ENCODE measurements at places on chromosomes 6 and 20.

DNA sequence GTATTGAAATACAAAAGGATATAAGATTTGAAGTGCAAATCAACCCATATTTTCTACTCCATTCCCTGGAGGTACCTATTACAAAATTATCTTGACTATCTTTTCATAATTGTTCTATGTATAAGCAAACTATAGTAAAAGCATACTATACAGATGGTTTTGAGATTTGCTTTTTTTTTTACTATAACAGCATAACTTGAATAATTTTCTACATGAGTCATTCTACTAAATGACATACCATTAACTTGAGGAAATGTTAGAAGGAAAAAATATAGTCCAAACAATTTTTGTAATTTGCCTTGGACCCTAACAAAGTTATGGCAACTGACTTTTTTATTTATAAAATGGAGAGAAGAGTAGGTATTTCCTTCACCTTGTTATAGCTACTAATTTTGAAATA is 472.7 kb downstream of the PKHD1 start:
- DNase-seq, result no peak

DNA sequence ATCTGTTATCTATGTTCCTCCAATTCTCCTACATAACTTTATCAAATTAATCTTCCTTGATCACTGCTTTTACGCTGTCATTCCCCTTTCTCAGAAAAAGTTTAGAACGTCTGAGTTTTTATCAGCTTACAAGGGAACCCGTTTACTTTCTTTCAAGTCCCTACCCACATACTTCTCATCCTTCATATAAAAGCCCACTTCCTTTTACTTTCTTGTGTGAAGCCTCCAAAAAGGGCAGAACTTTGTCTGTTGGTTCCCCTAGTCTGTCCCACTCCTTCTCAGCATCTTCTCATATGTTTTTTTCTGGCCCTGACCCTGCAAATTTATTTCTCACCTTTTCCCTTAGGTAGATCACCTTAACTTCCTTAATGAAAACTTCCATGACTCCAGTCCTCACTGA is 106.1 kb downstream of the TFAP2B start:
- no peak for DNase-seq

GRCh38 chr20:43432498-43432897 is 25.2 kb upstream of the SRSF6 start:
- DNase-seq, result no peak

DNA sequence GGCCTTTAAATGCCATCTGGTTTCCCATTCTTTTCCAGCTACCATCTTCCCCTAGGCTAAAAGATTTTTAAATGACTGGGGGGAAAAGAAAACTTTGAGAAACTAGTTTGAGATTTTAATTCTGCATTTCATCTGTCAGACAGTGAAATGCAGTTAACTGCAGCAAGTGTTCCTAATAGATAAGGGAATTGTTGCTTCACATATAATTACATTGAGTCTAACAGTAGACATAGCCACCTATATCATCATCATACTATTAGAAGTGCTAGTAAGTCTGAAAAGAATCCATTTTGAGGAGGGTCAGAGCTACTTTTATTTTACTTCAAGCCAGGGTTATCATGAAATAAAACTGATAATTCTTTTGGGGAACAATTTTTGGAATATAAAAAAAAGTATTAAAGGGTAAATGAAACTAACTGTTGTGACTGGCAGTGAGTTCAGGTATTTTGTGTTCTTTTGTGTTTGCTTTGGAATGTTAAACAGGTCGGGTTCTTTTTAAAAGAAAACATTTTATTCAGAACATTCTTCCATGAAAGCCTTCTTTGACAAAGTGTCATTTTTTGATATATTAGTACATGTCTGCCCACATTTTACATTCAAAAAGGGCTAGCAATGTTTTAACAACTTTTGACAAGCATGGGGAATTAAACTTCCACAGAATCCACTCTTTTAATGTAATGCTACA is 170.1 kb downstream of the HS3ST5 start:
- no peak for DNase-seq

- DNase-seq, result no peak
Measured at GRCh38 chr6:33664506-33665057, 43.5 kb downstream of the ITPR3 start.

DNA sequence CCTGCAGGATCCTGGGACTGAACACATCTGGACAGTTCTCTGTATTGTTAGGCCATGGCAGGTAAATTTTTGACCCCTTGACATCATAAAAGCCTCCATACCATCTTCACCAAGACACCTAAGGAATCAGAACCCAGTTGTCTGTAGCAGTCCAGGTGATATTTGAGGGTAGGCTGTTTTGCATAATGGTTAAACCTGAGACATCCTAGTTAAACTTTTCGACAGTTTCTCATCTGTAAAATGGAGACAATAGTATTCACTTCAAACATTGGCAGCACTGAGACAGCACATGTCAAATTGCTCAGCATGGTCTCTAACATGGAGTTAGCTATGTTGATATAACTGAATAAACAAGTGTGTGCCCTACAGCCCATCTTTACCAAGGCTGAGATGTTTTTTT is 24.8 kb downstream of the C6orf62 start:
- no peak for DNase-seq

DNA sequence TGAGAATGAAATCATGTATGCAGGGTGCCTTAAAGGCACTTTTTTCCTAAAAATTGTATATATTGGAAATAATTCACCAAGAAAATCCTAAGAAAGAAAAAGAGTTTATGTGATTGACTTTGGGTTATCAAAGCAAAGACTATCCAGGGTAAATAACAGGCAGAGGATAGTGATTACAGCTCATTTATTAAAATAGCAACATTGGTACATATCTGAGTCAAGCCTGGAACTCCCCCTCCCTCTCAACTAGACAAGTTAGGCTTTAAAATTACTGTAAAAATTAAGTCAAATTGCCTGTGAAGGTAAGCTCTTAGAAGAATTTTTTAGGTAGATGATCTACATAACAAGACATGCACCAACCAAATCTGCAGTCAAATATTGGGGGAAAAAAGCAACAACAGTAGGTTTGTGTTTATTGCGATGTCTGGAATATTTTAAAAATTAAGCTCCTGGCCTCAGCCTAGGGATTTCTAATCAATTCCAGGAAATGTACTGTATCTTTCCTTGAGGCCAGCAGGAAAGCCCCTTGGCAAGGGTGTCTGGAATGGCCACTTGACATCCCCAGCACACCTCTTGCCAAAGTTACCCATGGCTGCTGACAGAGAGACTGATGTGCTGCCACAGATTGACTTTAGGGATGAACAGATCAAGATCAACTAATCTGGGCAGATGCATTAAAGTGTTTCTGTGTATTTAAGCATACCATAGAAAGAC is 31.2 kb upstream of the HBS1L start:
- no peak for DNase-seq

DNA sequence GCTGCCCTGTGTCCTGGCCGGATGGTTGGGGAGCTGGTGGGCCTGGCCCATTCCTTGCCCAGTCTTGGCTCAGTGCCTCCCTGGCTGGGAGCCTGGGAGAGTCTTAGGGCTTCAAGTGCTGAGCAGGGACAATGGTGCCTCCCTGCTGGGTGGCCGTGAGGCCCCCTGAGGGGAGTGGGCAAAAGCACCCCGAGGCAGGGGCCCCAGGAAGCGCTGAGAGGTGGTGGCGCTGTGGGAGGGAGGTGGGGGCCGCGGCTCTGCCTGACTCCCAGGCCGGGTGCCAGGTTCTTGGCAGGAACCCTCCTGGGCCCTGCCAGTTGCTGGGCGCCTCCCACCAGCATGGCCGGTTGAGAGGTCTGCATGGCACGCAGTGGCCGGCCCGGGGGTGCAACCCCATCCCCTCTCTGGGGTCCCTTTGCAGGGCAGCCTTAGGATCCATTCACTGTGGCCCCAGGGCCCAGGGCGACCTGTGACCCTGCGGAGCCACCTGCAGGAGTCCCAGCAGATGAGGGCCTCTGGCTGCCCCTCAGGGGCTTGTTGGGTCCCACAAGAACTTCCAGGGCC is 9.2 kb upstream of the RPS21 start:
- DNase-seq, result no peak

- no peak for DNase-seq
Measured at GRCh38 chr6:5121479-5121878, 36.3 kb downstream of the PPP1R3G start.

GRCh38 chr6:144543006-144543871 is 258.1 kb downstream of the UTRN start:
- DNase-seq, result no peak

DNA sequence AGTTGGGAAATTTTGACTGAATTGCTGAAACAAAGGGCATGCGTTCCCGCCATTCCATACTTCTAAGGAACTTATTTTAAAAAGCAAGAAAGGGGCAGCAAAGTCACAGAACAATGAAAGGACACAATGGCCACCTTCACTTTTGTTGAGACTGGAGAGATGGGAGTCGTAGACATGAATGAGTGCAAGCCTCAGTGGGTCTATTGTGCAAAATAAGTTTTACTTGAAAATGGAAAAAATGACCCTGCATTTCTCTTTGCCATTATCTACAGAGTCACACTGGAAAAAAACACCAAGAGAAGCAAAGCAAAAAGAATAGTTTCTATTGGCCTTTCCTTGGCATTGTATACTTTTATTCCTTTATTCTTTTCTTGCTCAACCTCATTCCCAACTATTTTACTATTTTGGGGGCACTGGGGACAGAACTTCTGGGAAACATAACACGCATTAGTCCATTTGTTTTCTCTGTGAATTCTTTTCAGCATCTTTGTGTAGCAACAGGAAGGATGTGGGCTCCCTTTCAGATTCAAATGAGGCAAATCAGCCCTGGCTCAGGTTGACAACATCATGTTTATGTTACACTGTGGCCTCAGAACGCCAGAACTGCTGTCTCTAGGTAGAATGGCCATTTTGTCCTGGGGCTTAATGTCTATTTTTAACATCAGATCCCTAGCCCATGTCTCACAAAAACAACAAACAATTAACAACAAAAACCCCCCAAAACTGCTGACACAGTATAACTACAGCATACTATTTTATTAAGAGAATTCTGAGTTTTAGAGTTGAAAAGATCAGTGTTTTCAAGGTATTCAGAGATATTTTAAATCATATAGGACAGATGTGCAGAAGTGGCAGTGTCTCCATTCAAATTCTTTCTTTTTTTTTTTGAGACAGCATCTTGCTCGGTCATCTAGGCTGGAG is 122.2 kb downstream of the FYN start:
- DNase-seq, result no peak

DNA sequence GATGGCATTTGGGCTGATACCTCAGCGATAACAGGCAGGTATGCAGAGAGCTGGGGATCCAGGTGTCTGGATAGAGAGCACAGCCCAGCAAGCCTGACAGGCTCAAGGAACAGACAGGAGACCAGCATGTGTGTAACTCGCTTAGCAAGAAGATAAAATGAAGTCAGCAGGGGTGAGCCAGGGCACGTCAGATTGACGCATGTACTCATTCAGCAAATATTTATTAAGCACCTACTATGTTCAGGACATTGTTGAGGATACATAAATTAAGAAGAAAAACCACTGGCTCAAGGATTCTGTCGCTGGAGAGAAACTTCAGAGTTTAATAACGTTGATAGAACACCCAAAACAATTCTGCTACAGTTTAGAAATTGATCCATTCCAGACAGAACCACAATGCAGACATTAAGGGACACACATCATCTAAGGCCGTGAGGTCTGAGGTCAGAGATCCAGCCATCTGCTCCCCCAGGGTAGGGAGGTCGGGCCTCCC is 1.0 kb upstream of the DUSP22 start:
- no peak for DNase-seq

- no peak for DNase-seq
Measured at GRCh38 chr6:14546036-14546435, 428.5 kb downstream of the CD83 start.

- no peak for DNase-seq
Measured at GRCh38 chr6:15417811-15418210, 171.9 kb downstream of the JARID2 start.

- DNase-seq, result no peak
Measured at GRCh38 chr20:62390317-62391164, 3.6 kb downstream of the RPS21 start.

DNA sequence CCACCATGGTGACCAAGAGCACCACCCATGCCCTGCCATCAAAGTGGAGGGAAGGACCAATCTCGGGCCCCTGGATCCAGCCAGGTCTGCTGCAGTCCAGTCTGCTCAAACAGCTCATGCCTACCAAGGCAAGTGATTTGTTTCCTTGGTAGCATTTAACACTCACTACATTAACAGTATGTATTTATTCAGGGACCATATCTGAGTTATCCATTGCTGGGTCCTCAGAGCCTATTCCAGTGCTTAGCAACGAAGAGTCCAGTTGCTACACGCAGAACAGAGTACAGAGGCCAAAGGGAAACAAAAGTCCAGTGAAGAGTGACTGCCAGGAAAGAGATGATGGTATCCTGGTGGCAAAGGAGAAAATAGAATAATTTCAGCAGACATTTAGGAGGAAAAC is 352.2 kb downstream of the PTPRT start:
- DNase-seq, result no peak

GRCh38 chr6:21769405-21769861 is 175.9 kb downstream of the SOX4 start:
- no peak for DNase-seq

GRCh38 chr20:57618091-57618763 is 2.0 kb downstream of the ZBP1 start:
- no peak for DNase-seq

DNA sequence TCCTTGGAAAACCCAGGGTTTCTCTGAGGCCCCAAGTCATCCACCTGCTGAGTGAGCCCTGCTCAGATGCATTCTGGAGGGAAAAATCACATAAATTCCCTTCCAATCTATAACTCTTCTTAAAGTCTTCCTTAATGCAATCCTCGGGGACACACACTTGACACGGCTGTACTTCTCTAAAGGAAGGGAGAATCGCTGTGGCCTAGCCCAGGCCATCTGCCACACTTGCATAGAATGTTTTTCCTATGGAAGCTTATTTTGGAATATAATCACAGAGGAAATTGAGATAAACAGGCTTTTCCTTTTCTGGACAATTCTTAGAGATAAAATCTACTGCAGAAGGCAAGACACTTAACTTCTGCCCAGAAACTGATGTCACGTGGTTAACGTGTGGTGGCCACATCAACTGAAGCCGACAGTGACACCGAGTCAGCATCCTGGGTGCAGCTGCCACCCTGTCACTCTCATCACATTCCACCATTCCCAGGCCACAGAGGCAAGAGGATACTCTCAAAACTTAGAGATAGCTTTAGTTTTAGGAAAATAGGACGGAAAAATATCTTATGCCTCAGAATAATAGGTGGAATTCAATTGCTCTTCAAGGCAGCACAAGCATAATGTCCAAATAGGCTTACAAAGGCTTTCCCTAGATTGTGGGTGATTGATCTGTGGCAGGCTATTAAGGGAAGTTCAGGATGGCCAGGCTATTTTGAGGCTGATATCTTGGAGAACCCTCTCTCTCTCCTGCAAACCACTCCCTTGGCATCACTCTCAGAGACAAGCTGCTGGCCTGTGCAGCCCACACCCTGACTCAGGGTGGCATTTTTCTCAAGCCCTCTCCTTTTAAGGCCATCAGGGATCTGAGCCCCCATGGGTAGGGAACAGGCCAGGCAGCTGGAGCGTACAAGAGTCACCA is 29.6 kb downstream of the PSMB1 start:
- DNase-seq, result no peak

DNA sequence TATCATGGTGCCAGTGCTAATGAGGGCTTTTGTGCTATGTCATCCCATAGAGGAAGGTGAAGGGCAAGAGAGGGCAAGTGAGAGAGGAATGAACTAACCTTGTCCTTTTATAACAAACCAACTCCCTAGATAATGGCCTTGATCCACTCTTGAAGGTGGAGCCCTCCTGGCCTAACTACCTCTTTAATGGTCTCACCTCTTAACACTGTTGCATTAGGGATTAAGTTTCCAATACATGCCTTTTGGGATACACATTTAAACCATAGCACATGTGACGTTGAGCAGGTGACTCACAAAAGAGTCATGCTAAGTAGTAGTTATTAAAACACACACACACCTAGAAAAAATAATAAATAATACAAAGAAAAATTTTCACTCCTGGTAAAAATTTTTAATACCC is 36.9 kb downstream of the CCN2 start:
- DNase-seq, result no peak
